ENCODE measurements at places on chromosomes 3 and 15. TPM values are rescaled to one million over a fixed set of nuclear protein-coding genes. Genes with fewer than 3 reads are reported as not detected.

- no peak for DNase-seq
Observed at GRCh38 chr3:149395107-149396089, 17.9 kb upstream of the TM4SF1 start.

GRCh38 chr15:57647791-57648130 is 56.1 kb downstream of the MYZAP start:
- DNase-seq = no peak

Gene KNG1
- not detected for total RNA-seq

DNA sequence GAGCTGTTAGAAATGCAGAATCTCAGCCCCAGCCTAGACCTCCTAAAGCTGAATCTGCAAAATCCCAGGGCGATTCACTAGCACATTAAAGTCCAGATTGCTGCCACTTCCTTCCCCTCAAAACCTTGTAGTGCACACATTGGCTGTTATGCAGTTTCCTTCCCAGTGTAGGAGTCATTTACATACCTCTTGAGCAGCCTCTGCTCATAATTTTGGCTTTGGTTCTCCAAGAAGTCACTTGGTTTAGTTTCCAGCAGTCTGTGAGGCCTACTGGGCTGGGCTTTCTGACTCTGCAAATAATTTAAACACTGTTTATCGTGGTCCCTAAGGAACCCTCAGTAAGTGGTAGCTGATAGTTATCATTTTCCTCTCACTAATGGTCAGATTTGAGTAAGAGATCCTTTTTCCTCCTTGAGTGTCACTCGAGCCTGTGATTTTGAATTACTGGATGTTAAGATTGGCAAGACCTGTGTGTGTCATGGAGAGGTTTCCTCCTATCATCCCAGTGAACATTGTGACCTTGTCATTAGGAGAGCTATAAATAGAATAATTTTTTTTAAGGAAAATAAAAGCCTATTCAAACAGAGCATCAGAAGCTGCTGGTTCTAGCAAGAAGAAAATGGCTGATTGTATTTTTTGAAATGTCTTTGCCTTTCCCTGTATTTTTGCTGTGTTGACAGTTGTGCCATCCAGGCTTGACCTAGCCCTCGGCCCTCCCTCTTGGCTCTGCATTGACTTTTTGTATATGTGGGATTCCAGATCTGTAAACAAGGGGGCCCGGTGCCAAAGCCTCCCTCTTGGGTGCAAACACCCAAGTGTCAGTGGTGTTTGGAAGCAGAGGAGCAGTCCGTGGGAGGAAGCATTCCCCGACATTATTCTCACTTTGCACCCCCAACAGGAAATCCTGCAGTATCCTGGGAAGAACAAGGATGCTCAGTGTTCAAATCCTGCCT is 134.8 kb upstream of the ANKRD28 start:
- DNase-seq = no peak

DNA sequence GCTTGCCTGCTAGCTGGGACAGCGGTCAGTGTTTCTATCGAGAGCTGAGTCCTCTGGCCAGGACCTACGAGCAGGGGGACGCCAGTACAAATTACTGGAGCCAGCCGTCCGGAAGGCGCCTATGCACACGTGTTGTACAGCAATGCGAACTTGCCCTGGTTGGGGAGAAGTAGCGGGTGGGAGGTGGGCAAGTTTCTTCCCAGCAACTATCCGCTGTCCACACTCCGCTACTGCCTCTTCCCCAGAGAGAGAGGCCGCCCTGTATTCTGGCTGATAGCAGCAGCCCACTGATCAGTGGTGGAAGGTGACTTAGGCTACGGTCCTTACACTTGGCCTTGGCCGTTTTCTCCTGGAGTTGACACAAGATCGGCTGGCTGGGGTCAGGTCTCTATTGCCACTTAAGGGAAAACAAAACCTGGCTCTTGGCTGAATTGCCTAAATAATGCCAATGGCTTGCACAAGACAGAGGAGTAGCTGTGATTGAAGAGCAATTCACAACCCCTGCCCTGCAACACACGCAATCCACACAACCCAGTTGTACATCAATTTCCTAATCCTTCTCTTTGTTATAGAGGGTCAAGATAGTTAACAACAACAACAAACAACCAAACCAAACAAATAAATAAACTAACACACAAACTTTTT is 12.8 kb upstream of the SHC4 start:
- DNase-seq = no peak

DNA sequence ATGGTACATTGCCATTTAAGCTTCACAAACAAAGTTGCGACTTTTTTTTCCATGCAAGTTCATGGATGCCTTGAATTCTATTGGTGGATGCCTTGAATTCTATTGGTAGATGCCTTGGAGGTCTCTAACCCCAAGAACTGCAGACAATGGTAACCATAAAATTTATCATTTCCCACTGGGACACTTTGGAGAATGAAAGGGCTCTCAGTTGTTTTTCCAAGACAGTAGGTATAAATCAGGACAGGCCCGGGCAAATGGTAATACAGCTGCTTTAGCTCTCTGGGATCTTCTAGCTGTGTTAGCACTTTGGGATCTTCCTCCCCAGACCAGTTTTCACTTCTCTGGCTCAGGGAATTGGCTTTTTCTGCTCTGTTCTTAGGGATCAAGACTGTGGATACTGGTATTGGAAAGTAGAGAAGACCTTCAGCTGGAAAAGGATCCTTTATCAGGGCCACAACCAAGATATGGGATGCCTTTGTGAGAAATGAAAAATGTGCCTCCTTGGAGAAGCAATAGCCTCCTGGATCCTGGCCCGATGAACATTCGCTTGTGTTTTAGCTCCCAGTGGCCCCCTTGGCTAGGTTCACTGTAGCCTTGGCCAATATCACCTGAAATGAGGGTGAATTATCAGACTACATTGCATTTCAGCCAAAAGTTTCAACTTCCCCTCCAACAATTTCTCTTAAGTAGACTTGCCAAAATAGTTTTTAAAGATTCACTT is 8.3 kb downstream of the LRRC3B start:
- DNase-seq = no peak

Gene CAMK2N2
- 0.20 TPM for total RNA-seq

DNA sequence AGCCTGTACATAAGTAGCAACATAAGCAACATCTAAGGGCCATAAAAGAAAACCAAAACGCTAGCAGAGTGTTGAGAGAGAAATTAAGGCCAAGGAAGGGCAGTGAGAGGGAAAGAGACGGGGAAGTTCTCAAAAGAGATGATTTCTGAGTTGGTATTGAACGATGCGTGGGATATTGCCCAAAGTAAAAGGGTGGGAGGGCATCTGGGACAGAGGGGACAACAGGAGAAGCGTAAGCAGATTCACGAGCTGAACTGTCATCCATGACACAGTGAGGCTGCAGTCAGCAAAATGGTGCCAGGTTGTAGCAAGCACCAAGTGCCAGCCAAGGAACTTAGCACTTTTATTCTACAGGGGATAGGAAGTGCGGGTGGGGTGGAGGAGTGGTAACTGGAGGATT is 11.8 kb downstream of the NCEH1 start:
- no peak for DNase-seq

GRCh38 chr3:189233225-189233858 is 61.6 kb downstream of the TPRG1 start:
- DNase-seq = peak; percentile 46

Gene SPINK8
- not detected for total RNA-seq

Gene WDR93
- total RNA-seq = not detected

DNA sequence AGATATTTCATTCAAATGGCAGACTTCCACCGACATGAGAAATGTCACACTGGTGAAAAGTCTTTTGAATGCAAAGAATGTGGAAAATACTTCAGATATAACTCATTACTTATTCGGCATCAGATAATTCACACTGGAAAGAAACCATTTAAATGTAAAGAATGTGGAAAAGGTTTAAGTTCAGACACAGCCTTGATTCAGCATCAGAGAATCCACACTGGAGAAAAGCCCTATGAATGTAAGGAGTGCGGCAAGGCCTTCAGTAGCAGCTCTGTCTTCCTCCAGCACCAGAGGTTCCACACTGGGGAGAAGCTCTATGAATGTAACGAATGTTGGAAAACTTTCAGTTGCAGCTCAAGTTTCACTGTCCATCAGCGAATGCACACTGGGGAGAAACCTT is 8.6 kb upstream of the ZNF621 start:
- no peak for DNase-seq
